ENCODE measurements at places on chromosomes 3 and 15.
A peak's percentile ranks its signal among the peaks of the same experiment; 100 is the strongest.

DNA sequence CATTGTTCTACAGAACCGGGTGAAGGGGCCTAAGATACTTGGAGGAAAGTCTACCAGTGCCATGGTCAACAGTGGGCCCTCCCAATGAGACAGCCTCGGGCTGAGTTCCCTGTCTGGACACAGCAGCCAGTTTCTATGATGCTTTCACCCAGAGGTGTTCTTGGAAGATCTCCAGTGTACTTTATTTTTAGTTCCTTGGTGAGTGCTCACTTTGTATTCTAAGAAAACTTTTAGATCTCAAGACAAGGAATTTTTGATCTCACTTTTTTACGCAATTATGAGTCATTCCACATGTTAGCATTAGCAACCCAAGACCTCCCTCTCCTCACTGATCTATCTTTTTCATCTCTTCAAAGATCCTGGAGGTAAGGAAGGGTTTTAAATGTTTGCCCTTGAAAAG lies 287.7 kb downstream of the RORA start:
- DNase-seq: no peak

DNA sequence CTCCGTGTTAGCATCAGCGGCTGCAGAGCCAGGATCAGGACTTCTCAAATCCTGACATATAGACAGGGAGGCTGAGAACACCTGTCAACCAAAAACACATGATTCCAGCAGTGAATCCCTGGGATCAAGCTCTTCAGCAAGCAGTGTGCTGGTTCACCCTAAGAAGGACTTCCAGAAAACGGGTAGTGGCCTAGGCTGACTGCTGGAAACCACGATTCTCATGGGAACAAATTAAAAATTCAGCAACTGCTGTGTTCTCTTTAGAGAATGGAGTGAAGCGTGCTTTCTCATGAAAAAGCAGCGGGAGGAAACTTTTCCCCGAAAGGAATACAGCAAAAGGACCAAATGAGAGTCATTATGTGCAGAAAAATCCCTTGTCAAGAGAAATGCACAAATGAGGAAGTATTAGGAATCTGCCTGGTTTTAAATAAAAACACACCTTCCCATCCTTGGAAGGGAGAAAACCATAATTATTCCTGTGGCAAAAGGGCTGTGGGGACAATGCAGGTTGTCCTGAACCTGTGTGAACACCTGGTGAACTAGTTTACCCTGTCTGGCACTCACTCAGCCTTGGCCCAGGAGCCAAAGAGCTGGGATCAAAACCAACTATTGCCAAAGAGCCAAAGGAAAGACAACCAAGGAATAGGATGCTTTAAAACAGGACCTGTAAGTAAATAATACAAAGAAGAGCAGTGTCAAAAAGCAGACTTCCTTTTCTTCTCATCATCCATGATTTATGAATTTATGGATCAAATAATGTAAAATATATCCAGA lies 13.4 kb downstream of the IL12A start:
- DNase-seq: no peak

DNA sequence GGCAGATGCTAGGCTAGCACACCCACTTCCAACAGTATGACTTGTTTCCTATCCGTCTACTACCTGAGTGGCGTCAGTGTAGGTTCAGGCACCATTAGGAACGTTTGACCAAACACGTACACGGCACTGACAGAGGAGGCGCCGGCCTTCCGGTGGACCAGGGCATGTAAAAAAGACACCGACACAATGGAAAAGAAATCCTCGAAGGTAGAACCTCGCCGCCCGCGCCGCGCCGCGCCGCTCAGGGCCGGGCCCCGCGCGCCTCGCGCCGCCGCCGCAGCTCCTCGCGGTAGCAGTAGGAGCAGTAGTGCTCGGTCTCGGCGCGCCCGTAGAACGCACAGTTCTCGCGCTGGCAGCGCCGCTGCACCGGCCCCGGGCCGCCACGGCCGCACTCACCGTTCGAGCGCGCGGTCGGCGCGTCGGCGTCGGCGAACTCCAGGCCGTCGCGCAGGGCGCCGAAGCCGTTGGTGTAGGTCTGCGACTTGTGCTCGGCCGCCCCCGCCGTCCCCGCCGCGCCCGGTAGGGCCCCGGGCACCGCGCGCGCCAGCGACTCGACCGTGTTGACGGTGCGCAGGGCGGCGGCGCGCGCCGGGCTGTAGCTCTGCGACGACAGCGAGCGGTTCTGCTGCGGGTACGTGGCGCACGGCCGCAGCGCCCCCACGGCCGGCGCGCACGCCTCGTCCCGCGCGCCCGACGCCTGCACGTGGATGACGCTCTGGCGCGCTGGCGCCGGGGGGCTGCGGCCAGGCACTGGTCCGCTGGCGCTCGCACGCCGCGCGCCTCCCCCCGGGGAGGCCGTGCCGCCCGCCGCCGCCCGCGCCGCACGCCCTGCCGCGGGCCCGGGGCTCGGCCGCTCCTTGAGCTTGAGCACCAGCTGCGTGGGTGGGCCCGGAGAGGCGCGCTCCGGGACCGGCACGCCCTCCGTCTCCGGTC lies 156.7 kb downstream of the KLF13 start:
- DNase-seq: peak; percentile 38

GRCh38 chr3:184099806-184100686 lies 3.2 kb downstream of the HTR3E start:
- no peak for DNase-seq

DNA sequence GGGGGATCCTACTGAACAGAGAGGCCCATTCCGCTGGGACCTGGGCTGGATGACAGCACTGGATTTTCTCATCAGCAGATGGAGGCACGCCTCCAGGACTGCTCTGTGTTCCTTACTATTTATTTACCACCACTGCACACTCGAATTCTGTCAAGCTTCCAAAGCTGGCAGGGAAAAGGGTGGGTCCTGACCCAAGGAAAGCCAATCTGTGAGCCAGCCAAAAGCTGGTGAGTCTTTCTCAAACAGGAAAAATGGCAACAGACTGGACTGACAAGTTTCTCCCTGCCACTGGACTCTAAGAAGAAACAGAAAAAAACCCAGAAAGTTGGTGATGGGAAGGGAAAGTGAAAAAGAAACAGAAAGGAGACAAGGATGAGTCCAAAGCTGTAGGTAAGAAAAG lies 37.8 kb downstream of the CD47 start:
- no peak for DNase-seq

Data from nephron progenitor cell (in vitro differentiated cells).